Thyroid gland (tissue), 4 donors: ENCODE measurements at places on chromosomes 3 and 15.
A peak's percentile ranks its signal among the peaks of the same experiment; 100 is the strongest.

DNA sequence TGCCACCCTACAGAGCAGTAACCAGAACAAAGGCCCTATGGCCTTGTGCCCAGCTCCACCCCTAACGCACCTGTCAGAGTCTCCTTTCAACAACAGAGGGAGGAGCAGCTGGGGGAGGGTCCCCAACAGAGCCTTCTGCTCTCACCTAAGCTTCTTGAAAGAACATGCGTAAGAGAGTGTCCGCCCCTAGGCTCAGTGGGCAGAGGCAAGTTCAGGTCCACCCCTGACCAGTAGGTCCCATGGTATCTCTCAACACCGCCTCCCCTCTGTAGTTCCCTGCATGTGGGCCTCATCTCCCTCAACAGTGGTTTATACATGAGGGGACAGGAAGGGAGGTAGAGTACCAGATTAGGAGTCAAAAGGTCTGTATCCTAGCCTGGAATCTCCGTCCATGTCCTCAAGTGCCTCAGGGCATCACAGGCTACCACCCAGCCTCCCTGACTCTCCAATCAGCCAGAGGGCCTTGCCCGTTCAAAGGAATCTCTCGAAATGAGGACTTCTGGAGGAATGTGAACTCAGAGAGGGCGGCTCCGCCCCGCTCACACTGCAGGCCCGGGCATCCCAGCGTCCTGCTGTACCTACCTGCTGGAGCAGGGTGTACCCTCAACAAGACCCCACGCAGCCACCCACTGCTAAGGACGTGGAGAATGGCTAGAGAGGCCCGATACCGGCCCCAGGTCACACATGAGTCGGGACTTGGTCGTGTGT lies 680 bp downstream of the POC1A start:
- peak; percentile 28 for DNase-seq

DNA sequence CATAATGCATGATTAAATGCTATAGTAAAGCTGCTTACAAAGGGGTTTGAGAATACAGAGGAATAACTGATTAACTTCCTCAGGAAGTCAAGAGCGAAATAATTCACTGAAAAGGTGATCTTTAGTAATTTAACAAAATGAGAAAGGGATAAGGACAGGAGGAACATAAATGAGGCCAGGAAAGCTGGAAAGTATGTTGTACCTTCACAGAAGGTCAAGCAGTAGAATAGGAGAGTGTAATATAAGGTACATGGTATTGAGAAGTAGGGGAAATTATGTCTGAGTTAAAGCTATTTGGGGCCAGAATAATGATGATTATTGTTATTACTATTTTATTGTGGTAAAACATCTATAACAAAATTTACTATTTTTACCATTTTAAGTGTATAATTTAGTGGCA lies 19.2 kb downstream of the GOLM2 start:
- no peak for DNase-seq

DNA sequence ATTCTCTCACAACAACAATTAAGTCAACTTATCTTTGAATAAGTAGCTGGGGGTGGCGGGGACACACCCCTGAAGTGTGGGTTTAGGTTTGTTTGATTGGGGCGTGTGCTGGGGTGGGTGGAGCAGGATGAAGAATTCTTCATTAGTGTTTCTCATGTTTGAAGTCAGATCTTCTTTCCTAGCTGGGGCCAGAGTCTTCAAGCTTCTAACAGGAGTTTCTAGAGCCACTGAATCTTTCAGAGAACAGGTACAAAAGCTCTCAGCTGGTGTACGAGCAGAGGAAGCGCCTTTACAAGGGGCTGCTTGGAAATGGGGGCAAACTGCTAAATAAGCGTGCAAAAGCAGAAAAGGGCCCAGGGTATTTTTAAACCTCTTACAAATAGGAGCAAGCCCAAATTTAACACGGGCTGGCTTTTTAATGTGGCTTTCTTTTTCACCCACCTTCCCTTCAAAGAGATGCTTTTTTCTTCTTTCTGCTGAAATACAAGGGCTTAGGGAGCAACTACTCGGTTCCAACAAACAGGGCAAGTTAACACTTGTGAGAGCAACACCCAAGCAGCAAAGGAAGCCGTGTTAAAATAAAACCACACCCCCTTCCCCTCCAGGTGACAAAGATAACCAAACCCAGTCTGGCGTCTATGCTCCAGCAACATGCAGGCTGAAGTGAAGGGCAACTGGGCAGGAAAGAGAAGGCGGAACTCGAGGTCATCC lies 86.9 kb upstream of the RASGRP1 start:
- no peak for DNase-seq

GRCh38 chr3:172711454-172711795 lies 558 bp upstream of the NCEH1 start:
- no peak for DNase-seq
